ENCODE measurements at places on chromosomes 2 and 18. TPM values are rescaled to one million over a fixed set of nuclear protein-coding genes. Genes with fewer than 3 reads are reported as not detected.

The CRYGC gene
- not detected for total RNA-seq

DNA sequence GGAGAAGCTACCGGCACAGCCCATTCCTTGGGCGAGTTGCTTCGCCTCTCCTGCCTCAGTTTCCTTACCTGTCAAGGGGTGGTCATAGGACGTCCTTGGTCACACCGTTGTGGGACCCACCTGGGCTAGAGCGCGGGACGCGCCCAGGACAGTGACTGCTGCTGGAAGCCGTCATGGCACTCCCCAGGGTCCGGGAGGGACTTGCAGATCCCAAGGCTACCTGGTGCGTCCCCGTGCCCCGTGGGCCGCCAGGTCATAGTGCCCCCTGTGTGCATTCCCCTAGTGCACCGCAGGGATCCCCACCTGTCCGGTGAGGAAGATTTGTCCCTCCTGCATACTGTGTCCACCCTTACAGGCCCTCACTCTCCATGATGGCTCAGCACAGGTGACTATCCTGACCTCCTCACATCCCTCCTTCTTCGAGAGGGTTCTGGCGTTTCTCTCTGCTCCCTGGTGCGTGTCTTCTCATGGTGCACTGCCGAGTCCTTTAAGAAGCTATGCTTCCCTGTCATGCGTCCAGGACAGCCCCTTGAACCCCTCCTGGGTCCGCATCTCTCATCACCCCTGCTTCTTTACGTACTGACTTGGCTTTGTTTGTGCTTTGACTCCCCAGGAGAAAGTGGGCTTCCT lies 886 bp upstream of the STK25 start:
- DNase-seq: no peak

DNA sequence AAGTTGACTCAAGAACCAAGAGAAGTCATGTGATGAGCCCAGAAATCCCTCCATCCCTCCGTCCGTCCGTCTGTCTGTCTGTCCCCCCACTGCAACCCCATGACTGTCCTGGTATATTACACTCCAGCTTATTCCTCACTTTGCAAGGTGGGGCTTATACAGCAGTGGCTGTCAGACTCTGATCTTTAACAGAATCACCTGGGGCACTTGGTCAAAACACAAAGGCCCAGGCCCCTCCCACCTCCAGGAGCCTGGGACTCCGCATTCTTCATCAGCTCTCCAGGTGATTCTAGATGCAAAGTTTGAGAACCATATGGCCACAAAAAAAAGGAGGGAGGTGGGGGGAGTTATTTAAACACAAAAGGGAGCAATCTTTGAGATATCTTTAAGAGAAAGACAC lies 61.4 kb downstream of the MYO5B start:
- no peak for DNase-seq

The GKN2 gene
- total RNA-seq: not detected

The RPRM gene
- 2.8 TPM for total RNA-seq

GRCh38 chr2:36734304-36734703 lies 37.8 kb downstream of the VIT start:
- no peak for DNase-seq

The AQP12B gene
- not detected for total RNA-seq

GRCh38 chr2:72669121-72669520 lies 156.7 kb downstream of the EXOC6B start:
- no peak for DNase-seq

- no peak for DNase-seq
Measured at GRCh38 chr18:11419338-11419737, 190.1 kb upstream of the SLC35G4 start.

DNA sequence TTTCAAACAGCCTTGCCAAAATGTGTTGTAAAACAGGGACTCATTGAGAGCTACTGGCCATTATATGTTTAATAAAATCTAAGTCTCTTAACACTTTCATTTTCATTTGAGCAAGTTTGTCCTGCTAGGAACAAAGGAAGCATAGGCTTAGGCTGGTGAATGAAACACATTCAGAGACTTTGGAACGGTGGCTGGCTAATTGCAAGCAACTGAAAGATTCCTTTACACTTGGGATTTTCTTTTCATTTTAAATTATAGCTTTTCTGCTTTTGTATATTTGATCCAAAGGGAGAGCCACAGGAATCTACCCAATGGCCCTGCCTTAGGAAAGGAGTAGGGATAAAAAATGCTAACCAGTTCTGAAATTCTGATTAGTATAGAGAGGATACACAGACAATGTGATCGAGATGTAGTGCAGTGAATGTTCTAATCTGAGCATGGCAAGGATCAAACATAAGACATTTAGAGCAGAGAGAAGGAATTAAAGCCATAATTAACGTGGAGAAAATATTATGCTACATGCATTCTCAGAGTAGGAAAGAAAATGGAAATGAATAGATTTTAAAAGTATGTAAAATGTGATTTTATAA lies 911.4 kb upstream of the SLC39A10 start:
- DNase-seq: no peak

GRCh38 chr2:128511731-128512378 lies 193.2 kb upstream of the HS6ST1 start:
- DNase-seq: no peak

DNA sequence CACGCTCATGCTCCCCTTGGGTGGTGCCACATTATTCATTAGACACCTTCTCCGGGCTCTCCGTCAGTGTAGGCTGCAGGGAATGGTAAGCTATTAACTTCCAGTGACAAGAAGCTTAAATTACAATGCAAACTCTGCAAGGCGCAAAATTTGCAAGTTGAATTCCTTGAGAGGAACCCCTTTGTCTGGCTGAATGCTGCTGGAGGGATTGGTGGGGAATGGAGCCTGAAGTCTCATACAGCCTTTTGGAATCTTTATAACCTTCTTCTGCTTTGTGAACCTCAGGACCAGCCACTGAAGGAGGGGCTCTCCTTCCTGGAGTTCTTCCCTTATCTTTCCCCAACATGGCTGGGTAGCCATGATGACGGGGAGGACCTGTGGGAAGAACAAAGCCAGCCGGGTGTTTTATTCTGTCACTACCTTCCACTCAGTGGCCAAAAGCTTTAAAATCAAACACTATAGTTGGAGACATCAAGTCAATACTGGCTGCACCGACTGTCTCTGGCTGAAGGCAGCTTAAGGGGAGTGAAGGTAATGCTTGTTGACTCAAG lies 220.9 kb upstream of the EPHA4 start:
- no peak for DNase-seq

DNA sequence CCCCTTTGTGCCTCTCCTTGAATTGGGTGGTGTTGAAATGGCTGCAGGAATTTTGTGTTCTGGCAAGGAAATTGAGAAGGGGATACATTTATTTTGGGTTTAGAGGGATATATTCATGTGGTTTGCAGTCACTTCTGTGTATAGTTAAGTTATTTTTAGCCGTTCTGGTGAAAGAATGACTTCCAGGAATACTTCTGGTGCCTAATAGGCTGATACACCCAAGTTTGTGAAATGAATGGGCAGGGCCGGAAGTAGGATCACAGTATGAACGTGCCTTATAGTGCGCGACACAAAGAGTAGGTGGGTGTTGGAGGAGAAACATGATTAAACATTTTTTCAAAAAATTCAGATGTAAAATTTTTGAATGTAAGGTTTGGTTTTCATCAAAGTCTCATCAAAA lies 168.6 kb upstream of the ATP5MC3 start:
- DNase-seq: no peak

DNA sequence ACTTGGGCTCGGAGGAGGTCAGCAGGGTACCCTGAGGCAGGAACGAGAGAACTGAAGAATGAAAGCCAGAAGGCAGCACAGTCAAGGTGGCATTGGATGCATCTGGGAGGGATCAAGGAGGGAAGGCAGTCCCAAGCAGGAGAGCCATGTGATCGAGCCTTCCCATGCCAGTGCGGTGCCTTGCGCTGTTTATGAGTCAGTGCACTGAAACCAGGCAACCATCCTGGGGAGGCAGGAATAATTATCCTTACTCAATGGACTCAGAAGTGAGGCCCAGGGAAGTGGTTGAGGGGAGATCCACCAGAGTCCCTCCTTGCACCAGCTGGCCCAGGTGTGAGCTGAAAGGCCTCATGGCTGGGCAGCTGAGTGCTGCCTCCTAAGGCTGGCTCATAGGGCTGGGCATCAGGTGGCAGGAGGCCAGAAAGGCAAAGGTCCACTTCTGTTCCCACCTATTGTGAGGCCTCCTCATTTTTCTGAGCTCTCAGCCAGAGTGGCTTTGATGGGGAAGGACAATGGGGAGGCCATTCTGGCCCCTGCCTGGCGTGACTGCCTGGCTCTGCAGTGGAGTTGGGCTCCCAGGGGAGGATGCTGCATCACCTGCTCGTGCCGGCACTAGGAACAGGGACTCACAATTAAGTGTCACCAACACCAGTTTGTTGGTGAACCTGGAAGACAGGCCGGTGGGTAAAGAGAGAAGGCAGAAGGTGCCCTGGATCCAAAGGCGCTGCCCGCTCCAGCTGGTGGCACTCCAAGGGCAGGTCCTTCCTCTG lies 82.3 kb downstream of the TFCP2L1 start:
- no peak for DNase-seq

Measured in right atrium auricular region (tissue), 2 donors.